ENCODE measurements at places on chromosomes 4 and X.

DNA sequence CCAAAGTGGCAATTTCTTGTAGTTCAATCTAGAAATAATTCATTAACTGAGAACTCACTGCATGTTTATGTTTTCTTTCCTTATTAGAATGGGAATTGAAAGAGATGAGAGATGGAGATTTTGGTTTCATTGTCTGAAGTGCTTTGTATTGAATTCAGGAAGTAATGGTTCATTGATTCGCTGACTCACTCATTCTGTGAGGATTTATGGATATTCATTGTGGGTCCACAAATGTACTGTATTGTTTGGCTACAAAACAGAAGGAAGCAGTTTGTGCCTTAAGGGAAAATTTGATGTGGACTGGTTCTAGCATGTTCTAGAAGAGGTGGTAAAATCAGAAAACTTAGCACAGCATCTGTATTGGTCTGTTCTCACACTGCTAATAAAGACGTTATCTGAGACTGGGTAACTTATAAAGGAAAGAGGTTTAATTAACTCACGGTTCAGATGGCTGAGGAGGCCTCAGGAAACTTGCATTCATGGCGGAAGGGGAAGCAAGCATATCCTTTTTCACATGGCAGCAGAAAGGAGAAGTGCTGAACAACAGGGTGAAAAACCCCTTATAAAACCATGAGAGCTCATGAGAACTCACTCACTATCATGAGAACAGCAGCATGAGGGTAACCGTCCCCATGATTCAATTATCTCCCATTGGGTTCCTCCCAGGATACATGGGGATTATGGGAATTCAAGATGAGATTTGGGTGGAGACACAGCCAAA lies 132.3 kb upstream of the VCX3A start:
- no peak for DNase-seq

- no peak for DNase-seq
Measured at GRCh38 chr4:48746608-48747362, 33.3 kb downstream of the FRYL start.

GRCh38 chrX:42098900-42099299 lies 175.5 kb upstream of the CASK start:
- no peak for DNase-seq

DNA sequence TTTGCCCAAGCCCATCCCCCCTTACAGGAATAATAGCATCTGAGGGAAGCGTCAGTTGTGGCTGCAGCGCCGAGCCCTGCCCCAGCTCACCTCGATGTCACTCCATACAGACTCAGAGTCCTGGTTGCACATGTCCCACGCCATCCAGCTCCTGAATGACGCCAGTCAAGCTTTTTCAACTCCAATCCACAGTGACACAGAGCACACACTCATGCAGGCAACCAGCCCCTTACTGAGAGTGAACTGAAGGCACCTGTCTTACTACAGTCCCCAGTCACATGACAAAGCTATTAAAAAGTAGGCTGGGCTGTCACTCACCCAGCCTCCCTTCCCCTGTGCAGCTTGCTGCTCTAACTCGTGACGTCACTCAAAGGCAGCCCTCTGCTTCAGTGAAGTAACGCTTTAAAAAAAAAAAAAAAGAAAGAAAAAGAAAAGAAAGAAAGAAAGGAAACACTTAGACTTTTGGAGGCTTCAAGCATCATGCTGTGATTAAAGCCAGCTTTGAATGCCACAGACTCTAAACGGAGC lies at the start of gene PPARGC1A:
PPARGC1A (minus strand) TSS at position 234 of the 528 bp plus-strand sequence; CDS start at position 144, 90 bp downstream.
- DNase-seq, result peak; percentile 43

- DNase-seq, result peak; percentile 16
Measured at GRCh38 chrX:130825525-130825924, 77.5 kb downstream of the ENOX2 start.

GRCh38 chrX:100379388-100379986 lies 30.6 kb downstream of the PCDH19 start:
- no peak for DNase-seq

DNA sequence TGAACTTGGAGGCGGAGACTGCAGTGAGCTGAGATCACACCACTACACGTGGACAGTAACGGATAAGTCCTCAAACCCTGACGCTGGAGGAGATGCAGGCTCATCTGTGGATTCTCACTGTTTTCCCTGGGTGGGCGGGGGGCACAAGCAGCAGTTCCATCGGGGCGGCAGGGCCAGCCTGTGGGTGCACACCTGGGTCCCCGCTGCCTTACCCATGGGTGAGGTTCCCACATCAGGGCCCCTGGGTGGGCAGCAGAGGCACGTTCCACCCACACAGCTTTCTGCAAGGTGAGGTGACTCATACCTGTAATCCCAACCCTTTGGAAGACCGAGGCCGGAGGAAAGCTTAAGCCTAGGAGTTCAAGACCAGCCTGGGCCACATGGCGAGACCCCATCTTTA lies 56.6 kb upstream of the MXD4 start:
- DNase-seq, result no peak

- no peak for DNase-seq
Measured at GRCh38 chrX:47175588-47175980, 18.0 kb upstream of the UBA1 start.

- no peak for DNase-seq
Measured at GRCh38 chr4:181819946-181820345, 423.3 kb upstream of the TENM3 start.

- DNase-seq, result no peak
Measured at GRCh38 chrX:8738588-8739189, 6.8 kb upstream of the ANOS1 start.

DNA sequence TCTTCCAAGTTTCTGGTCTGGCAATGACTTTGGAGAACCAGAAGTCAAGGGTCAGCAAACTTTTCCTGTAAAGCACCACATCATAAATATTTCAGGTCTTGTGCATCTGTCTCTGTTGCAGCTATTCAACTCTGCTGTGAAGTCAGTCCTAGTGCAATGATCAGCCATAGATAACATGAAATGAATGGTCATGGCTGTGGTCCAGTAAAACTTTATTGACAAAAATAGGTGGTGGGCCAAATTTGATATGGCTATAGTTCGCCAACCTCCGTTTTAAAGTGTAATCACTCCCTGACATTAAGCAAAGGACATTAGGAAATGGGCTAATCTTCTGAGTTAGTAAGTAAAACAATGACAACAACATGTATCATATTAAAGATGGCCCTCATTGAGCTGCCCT lies 20.8 kb upstream of the SEL1L3 start:
- no peak for DNase-seq

DNA sequence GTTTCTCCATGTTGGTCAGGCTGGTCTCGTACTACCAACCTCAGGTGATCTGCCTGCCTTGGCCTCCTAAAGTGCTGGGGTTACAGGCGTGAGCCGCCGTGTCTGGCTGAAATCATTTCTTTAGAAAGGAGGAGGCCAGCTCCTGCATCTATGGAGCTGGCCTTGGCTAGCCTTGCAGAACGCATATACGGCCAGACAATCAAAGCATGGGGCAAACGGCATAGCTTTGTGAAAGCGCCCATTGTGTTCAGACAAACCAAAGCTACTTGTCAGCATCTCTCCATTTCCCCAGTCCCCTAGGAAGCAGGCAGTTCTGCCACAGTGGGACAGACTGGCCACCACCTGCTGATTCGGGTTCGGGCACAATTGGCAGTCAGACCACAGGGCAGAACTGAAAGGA lies 48.9 kb upstream of the IQSEC2 start:
- DNase-seq, result no peak

- DNase-seq, result no peak
Measured at GRCh38 chrX:130330706-130331105, 9.0 kb upstream of the SLC25A14 start.

GRCh38 chrX:21638311-21638710 lies 19.8 kb downstream of the KLHL34 start:
- DNase-seq, result no peak

- DNase-seq, result no peak
Measured at GRCh38 chr4:73019462-73020047, 50.0 kb downstream of the COX18 start.

GRCh38 chr4:19381068-19381467 lies 870.6 kb upstream of the SLIT2 start:
- no peak for DNase-seq

DNA sequence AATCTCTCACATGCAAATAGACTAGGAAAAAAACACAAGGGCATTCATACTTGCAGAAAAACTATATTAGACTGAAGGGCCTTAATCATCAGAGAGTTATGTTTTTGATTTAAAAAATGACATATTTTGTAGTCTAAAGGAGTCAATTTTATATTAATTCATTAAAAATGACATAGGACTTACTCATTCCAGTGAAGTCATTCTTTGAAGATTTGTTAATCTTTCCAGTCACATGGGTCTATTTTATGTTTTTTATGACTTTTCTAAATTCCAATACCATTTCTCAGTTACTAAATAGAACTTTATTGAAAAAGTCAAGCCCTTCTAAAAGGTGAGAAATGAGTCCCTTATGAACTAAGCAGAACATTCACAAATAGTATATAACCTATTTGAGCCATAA lies 743.8 kb upstream of the INTU start:
- no peak for DNase-seq

GRCh38 chr4:3257103-3257555 lies 8.2 kb downstream of the MSANTD1 start:
- DNase-seq, result no peak

- DNase-seq, result no peak
Measured at GRCh38 chr4:189050643-189051042, 890.0 kb upstream of the FRG1 start.

DNA sequence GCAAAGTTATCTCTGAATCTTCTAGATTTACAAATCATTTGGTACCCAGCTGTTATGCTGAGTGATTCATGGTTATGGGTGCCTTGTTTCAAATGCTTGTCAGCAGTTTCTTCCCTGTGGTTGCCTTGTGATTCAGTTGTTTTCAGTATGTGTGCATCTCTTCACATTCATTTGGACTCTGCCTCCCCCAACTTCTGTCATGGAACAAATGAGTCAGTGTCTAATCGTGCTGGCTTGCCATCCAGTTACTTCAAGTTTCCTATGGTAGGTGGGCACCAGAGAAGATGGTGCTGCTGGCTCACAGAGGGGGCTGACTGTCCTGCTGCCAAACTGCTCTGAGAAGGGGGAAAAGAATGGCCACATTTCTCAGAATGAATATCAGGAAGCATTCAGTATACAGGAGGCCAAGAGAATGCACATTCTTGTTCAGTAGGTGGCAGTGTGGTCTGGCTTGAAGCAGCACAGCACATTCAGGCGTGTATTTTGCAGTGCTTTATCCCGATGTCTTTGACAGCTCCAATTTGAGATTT lies 260.9 kb downstream of the GLUD2 start:
- DNase-seq, result no peak

- DNase-seq, result no peak
Measured at GRCh38 chrX:1222531-1223241, 10.2 kb upstream of the CRLF2 start.

DNA sequence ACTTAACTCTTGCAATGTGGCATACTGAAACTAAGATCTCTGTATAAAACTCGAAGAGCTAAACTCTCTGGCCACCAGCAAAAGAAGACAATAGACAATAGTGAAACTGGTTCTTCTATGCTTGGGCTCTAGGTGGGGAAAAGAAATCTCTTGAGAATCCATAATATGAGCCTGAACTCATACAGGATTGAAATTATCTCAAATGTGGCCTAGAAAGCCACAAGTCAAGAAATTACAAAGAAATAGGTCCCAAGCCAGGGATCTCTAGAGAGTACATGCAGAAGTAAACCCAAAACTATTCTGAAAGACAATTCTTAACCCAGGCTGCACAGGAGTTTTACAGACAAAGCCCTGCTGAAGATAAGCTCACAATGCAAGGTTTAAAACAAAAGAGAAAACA lies 127.4 kb downstream of the ANAPC10 start:
- no peak for DNase-seq

DNA sequence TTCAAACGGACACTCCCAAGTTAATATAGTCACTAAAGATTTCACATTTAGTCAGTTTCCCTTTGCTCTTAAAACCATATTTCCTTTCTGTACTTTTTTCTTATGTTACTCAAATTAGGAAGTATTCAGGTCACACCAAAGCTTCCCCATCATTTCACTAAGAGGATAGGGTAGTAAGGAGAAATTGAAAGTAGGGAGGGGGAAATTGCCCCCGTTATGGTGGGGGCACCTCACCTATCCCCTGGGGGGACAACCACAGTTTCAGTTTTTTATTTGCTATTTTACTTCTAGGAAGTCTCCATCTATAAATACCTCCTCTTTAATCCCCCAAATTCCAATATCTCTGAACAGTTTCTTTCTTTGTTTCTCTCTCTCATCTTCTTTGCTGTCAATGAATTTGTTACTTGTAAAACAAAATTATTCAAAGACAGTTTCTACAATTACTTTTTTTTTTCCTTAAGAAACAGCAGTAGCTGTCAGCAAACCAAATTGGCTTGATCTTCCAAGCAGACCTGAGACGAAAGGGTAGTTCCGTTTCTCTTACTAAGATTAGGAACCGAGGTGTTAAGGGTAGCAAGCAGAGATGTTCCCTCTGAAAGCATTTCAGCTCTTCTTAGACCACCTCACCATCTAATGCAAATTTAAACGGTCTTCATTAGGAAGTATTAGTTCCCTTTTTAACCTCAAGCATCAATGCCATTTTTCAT lies 160.2 kb upstream of the KLF3 start:
- DNase-seq, result no peak

DNA sequence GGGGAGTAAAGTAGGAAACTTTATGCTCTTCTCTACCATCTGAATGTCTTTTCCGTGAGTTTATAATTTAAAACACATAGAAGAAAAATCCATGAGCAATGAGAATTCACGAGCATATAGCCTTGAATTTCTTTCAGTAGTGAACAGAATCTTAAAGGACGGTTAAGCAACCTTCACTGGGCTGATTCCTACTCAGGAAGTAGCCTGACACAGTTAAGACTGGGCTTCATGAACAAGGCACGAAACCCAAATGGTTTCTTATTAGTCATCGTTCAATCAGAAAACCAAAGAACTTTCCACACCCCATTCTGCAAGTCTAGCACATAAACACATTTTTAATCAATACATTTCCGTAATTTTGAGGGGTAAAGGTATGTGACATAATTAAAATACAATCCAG lies 95.8 kb downstream of the SH3KBP1 start:
- no peak for DNase-seq

DNA sequence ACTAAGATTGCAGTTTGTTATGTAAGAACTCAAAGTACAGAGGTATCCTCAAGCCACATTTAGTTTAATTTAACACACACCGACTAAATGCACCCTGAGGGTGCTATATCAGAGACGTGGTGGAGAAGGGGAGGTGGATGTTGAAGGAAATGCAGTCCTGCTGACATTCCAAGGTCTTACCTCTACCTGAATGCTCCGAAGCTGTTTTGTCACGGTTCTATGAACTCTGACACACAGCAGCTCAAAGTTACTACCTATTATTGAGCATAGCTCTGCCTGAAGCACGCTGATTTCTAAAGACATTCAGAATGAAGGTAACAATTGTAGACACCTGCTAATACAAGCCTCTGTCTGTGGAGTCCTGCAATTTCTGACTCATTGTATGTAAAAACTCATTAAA lies 6.7 kb downstream of the CC2D2A start:
- no peak for DNase-seq
